ENCODE measurements at places on chromosomes 3 and 15.
A peak's percentile ranks its signal among the peaks of the same experiment; 100 is the strongest.

DNA sequence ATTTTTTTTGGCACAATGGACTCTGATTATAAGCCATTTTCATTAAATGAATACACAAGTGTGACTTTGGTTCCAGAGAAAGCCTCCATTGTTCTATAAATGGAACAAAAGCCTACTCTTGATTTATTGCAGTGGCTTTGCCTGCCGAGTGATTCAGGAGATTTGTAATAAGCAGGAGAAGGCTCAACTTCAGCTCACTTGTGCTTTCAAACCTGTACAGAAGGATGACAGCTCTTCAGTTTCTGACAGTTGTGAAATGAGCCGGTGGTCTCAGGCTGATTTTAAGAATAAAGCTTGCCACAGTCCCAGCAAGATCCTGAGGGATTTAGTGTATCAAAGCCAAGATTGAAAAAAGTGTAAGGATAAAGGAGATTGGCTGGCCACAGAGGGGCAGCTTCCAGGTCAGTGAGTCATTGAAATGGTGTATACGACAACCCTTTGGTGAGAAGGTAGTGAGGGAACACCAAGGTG lies 438.8 kb upstream of the TGFBR2 start:
- DNase-seq = no peak

DNA sequence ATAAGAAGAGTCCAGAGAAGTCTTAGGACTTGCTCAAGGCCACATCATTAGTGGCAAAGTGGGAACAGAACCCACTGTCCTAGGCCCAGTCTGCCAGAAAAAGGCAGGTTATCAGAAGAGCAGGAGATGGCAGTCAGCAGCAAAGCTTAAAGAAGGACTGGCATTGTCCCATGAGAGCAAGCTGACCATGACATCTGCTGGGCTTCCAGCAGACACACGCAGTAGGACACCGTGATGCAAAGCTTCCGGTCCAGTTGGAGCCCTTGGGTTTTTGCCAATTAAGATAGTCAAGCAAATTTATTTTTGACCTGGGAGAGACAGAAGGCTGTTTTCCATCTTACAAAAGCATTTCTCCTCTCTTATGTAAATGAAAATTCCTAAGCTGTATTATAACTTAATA lies 42.1 kb downstream of the ZBTB38 start:
- peak; percentile 31 for DNase-seq

GRCh38 chr3:67617518-67617917 lies 36.9 kb downstream of the SUCLG2 start:
- DNase-seq = no peak

DNA sequence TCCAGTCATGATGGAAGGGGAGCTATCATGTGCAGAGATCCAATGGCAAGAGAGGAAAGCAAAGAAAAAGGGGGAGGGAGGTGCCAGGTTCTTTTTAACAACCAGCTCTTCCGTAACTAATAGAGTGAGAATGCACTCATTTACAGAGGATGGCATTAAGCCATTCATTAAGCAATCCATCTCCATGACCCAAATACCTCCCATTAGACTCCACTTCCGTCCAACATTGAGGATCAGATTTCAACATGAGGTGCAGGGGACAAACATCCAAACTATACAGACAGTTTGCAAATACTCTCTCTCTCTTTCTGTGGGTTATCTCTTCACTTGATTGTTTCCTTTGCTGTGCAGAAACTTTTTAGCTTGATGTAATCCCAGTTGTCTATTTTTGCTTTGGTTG lies 21.2 kb downstream of the ZDHHC23 start:
- no peak for DNase-seq

DNA sequence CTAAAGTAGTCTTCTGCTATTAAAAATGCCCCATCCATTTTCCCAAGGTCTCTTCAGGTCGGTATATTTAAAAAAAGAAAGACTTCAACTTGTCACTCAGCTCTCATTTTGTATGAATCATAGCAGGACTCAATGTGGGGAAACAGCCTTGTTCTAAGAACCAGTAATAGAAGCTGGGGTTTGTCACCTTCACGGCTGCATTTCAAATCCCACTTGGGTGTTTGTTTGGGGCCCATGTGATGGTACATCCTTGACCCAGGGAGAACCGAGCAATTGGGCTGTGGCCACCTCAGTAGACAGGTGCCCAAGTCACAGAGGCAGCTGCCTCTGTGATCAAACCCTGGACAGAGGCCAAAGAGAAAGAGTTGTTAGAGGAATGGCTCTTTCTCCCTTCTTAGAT lies 70.3 kb upstream of the ARL8B start:
- no peak for DNase-seq

DNA sequence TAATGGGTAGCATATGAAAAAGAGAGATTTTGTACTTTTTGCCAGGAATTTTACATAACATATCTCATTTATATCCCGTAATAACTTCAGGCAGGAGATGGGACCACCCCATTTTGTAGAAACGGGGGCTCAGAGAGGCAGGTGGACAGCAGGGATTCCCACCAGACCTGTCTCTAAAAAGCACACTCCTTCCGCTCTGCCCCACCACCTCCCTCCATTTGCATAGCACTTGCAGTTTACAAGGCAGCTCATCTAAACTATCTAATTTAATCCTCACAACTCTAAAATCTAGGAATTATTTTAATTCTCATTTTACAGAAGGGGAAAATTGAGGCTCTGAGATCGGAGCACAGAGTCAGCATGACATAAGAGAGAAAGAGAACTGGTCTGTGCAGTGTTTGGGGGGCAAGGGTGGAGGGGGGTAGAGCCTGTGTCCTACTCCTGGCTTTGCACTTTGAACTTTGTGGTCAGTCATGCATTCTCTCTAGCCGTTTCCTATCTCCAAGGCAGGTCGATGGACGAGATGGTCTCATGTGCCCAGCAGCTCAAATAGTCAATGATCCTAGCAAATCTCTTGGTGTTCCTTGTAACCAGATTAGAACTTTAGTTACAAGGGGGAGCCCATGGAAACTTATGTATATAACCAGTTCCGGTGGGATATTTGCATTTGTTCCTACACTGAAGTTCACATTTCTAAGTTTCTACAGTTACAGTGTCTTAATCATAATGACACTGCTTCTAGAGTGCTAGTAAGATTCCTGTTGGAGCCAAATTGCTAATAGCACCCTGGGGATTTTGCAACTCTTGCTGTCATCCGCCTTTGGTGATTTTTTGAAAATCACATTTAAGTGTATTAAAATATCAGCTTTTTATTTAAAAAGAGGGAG lies 18.6 kb downstream of the CRYGS start:
- no peak for DNase-seq

DNA sequence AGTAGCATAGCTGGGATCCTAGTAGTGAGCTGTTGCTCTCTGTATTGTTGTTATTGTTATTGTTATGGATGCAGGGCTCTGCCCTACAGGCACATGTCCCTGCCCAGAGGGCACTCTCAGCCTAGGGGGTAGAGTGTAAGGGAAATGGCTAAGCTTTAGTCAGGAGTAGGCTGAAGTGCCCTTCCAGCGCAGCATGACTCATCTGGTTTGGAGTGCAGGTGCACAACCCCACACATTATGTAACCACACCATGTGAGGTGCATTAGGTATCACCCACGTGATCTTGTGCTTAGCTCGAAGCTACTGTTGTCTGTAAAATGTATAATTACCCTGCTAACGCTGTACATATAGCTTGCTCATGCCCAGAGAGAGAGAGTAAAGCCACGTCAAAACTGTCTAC lies 48.3 kb upstream of the TIPARP start:
- DNase-seq = no peak

DNA sequence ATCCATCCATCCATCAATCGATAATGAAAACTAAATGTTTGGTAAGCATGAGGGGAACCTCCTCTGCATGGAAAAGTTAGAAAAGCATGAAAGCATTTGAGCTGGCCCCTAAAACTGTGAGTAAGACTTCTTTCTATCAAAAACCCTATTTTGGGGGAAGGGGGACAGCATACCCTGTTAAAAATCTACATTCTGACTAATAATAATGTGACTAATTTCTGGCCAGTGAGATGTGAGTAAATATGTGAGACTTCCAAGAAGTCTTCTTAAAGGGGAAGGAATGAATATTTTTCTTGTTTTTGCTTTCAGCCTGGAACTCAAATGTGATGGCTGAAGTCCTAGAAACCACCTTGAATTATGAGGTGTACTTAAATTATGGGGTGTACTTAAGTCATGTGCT lies 54.9 kb downstream of the C3orf85 start:
- no peak for DNase-seq
